ENCODE measurements at places on chromosomes 11 and 22. TPM values are rescaled to one million over a fixed set of nuclear protein-coding genes. Genes with fewer than 3 reads are reported as not detected.

SCUBE1 gene
- total RNA-seq, result 0.39 TPM

H19 gene
- total RNA-seq, result not detected

FAM83F gene
- total RNA-seq, result 0.27 TPM

SLC22A9 gene
- not detected for total RNA-seq

TRIM66 gene
- total RNA-seq, result 11.6 TPM

GGT5 gene
- total RNA-seq, result 0.22 TPM

SLC2A11 gene
- total RNA-seq, result 5.7 TPM

VPS51 gene
- 145 TPM for total RNA-seq

PTPRCAP gene
- total RNA-seq, result 428 TPM

MEI1 gene
- 43.5 TPM for total RNA-seq

DGAT2 gene
- total RNA-seq, result 8.0 TPM

DNAJB13 gene
- not detected for total RNA-seq

OR5L2 gene
- total RNA-seq, result not detected

PANX3 gene
- not detected for total RNA-seq

FOLR3 gene
- not detected for total RNA-seq

FIBIN gene
- not detected for total RNA-seq

MN1 gene
- 0.34 TPM for total RNA-seq

SFI1 gene
- total RNA-seq, result 235 TPM

TKFC gene
- 32.6 TPM for total RNA-seq

ZMAT5 gene
- 29.0 TPM for total RNA-seq

EFCAB6 gene
- total RNA-seq, result not detected

CHADL gene
- total RNA-seq, result 0.24 TPM
